Caco-2 (cell line): ENCODE measurements at places on chromosomes 16 and 17. TPM values are rescaled to one million over a fixed set of nuclear protein-coding genes. Genes with fewer than 3 reads are reported as not detected.

DNA sequence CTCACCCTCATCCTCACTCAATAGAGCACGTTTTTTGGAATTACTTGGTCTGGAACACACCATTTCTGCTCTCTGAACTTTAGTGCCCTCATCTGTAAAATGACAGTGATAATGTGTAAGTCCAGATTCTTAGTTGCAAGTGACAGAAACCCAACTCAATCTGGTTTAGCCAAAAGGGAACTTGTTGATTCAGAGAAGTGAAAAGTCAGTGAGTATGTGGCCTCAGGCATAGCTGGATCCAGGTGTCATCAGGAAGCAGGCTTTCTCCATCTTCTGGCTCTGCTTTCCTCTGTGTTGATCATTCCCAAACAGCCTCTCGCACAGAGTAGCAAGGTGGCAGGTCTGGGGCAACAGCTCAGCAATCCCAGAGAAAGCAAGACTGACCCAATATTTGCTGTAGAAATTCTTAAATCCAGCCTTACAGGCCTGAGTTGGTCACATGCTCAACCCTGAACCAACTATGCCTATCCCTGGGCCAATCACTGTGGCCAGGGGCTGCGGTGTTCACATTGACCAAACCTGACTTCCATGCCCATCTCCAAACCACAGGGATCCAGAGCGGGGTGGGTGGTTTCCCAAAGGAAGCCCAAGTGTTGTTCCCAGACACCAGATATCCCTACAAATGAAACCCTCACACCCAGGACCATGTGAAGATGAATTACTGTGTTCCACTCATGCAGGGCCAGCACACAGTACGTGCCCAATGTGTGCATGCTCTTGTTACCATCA lies 23.3 kb upstream of the ALKBH5 start:
- DNase-seq: no peak

GRCh38 chr17:3026856-3027751 lies 36.3 kb downstream of the OR1D5 start:
- DNase-seq: peak; percentile 32

DNA sequence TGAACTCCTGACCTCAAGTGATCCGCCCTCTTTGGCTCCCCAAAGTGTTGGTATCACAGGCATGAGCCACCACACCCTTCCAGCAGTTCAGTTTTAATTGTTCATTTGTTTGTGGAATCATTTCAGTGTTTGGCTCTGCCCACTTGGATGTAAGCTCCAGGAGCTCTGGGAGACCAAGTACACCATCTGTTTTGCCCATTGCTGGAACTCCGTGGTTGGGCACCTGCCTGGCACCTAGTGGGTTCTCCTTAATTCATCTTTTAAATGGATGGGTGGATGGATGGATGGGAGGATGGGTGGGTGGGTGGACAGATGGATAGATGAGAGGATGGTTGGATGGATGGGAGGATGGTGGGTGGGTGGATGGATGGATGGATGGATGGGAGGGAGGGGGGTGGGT lies 953 bp upstream of the NECAB2 start:
- DNase-seq: no peak

DNA sequence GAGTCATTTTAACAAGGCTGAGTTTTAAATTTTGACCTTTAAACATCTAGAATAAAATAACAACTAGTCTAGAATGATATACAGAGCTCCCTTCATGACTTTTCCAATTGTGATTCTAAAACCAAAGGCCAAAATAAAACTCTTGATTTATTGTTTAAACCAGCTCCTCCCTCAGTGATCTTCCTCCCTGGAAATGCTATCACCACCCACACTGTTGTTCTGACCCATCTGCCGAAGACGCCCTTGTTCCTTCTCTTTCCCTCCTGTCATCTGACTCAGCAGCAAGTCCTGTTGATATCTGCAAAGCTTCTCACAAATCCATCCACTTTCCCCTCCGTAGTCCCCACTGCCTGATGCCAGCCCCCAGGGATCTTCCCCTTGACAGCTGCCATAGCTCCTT lies 231.6 kb upstream of the DYNLRB2 start:
- DNase-seq: no peak

- no peak for DNase-seq
These were observed 425.0 kb downstream of the HAPSTR1 start for GRCh38 chr16:9516444-9516843.

- DNase-seq: no peak
These were observed 151.7 kb downstream of the CPPED1 start for GRCh38 chr16:12651765-12652512.

DNA sequence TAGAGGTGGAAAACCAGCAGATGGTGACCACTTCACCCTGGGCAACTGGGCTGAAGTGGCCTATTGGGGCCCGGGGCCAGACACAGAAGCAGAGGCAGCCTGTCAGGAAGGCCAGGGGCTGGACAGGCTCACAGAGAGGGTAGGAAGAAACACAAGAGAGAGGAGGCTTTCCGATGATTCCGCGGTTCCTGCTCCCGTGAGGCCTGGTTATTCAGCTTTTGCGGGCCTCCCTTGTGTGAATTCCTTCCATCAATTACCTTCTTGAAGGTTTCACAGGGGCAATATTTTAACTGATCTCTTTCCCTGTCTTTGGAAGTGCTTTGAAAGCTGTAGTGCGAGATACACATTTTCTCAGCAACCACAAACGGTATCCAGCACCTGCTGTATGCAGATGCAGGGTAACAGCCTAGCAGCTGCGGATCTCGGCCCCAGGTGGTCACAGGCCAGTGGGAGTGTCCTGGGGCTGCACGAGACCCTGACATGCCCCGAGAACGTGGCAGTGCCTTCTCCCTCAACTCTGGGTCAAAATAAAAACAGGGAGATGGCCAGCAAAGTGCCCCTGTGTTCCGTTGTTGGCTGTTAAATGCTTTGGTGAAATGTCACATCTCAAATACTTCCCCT lies 11.6 kb upstream of the CMIP start:
- no peak for DNase-seq

GRCh38 chr17:68182940-68183551 lies 64.8 kb upstream of the AMZ2 start:
- no peak for DNase-seq

DNA sequence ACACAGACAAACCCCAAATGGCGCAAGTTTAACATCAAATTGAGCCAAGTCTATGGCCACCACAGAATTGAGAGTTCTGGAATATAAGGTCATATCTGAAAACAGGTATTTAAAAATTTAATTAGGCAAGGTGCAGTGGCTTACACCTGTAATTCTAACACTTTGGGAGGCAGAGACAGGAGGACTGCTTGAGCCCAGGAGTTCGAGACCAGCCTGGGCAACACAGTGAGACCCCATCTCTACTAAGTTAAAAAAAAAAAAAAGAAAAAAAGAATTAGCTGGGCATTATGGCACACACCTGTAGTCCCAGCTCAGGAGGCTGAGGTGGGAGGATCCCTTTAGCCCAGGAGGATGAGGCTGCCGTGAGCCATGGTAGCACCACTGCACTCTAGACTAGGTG lies 19.1 kb downstream of the NFE2L1 start:
- no peak for DNase-seq

DNA sequence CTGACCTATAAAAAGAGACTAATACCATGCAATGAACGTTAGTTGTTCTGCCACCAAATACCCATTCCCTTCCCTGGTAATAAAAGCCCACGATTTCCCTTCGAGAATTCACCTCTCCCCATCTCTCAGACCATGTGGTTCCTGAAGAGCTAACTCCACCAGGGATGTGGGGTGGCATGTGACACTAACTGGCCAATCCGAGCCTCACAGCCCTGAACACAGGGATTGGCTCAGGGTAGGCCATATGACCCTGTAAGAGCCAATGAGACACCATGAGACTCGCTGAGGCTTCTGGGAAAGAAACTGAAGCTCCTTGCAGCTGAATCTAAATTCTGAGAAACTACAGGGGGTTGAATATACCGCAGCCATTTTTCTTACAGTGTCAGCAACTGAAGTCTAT lies 21.1 kb downstream of the HELZ start:
- DNase-seq: peak; percentile 88

- DNase-seq: peak; percentile 26
These were observed 6.8 kb downstream of the ERAL1 start for GRCh38 chr17:28861393-28862203.

Gene PRRT2
- 3.6 and 3.9 TPM in 2 replicates for total RNA-seq

GRCh38 chr16:14487579-14487978 lies 142.5 kb downstream of the PARN start:
- DNase-seq: no peak

Gene ADGRG1
- 153 and 195 TPM in 2 replicates for total RNA-seq

DNA sequence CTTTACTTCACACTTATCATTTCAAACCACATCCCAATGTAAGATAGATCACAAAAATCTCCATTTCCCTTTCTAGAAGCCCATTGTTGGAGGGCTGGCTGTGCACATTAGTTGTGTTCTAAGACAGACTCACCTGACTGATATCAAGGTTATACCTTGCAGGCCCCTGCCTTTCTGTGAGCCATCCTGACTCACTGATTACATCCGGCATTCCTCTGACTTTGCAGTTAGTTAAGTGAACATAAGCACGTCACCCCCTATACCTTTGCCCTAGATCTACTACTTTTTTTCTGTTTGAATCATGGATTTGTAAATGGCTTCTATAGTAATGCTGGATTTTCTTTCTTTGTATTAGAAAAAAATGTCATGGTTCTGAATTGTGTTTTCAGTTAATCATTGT lies 78.3 kb downstream of the TANGO6 start:
- DNase-seq: peak; percentile 75

Gene OTOP3
- total RNA-seq: not detected in 2 replicates

- no peak for DNase-seq
These were observed 38.3 kb downstream of the CYB561 start for GRCh38 chr17:63407741-63408330.

Gene CES2
- total RNA-seq: 45.5 and 48.4 TPM in 2 replicates
